ENCODE measurements at places on chromosomes 6 and 20.

DNA sequence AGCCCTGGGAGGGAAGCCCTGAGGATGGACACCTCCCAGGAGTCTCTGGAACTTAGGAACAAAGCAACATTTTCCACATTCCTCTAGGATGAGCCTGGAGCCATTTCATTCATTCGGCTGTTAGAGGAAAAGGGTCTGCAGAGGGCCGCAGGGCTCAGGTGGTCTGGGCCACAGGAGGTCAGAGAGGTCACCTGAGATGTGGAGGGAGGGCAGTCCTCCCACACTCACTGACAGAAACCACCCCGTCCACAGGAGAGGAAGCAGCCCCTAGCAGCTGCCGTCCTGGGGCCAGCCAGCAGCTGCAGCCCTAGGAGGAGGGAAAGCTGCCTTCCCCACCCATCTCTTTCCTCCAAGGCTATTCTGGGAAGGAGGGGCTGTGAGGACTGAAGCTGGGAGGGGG lies 207.0 kb downstream of the CDC5L start:
- DNase-seq: no peak

GRCh38 chr6:71602385-71603007 lies 283.9 kb upstream of the RIMS1 start:
- DNase-seq: no peak

DNA sequence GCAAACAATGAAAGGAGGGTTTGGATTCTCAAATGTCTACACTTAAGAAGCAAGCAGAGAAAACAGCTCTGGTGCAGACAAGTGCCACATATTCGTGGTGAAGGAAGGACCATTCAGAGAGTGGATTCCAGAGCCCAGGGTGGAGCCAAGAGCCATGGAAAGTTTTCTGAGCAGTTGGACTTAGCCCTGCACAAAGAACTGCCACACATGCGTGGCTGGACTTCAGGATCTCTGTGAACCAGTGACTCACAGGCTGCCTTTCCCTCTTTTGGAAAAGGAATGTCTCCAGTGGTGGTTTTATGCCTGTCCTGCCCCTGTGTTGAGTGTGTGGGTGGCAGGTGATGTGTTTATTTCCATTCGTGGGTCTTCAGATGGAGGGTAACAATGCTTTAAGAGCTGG lies 489.5 kb downstream of the CDH26 start:
- DNase-seq: no peak

GRCh38 chr6:150032598-150032997 lies 7.3 kb upstream of the RAET1L start:
- no peak for DNase-seq

- no peak for DNase-seq
These were observed 22.7 kb upstream of the HIVEP1 start for GRCh38 chr6:11989386-11989785.

DNA sequence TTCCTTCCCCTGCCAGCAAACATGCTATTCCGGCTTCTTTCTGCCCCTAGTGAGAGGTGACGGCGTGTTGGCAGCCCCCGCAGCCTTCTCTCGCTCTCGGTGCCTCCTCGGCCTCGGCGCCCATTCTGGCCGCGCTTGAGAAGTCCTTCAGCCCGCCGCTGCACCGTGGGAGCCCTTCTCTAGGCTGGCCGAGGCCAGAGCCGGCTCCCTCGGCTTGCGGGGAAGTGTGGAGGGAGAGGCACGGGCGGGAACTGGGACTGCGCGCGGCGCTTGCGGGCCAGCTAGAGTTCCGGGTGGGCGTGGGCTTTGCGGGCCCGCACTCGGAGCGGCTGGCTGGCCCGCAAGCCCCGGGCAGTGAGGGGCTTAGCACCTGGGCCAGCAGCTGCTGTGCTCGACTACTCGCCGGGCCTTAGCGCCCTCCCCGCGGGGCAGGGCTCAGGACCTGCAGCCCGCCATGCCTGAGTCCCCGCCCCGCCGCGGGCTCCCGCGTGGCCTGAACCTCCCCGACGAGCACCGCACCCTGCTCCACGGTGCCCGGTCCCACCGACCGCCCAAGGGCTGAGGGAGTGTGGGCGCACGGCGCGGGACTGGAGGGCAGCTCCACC lies 20.0 kb upstream of the PXDC1 start:
- DNase-seq: no peak

DNA sequence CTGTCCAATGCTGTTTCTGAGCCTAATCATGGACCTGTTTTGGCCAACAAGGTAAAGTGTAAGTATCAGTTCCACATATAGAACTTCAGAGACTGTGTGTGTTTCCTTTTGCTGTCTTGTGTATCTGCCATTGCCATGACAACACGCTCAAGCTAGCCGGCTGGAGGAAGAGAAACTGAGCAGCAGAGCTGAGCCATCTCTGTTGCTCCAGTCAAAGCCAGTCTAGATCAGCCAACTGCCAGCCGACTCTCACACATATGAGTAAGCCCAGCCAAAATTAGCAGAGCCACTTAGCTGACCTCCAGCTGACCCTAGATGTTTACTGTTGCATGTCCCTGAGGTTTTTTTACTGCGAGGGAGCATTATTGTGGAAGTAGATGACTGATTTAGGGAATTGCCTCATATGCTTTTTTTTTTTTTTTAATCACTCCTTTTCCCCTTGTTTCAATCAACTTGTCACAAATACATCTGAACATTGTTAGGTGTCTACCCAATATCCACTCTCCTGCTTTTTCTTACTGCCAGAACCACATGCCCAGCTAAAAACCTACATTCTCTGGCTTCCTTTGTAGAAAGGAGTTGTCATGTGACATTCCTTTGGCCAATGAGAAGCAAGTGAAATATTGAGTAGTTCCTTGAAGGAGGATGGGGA lies 304.3 kb upstream of the SUPT3H start:
- no peak for DNase-seq

DNA sequence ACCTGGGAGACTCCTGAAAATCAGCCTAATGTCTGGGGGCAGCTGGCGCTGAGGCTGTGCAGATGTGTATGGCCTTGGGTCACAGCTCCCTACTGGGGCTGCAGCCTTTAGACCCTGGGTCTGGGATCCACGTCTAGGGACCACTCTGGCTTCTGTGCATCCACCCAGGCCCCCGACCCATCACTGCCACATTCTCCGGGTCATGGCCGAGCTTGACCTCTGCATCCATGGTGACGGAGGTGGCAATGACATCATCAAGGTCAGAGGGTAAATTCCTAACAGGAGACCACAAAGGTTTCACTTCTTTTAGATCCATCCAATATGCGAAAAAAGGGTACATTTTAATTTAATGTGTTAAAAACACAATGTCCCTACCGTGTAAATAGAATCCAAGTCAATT lies 14.5 kb upstream of the PCMTD2 start:
- no peak for DNase-seq

DNA sequence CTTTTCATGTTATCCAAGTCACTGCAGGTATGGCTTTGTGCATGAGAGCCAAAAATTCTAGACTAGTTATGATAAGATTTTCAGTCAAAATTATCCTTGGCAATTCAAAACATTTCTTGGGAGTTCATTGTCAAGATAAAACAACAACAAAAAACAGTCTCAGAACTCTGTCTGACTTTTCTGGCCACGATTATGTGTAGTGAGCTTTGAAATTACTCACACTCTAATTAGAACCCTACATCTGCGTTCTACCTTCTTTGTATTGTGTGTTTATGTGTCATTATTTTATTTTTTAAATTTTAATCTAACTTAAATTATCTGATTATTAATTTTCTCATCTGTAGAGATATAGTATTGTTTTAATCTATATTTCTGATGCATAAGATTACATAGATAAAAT lies 459.2 kb downstream of the FRK start:
- DNase-seq: no peak

GRCh38 chr6:156395276-156395675 lies 381.9 kb upstream of the ARID1B start:
- no peak for DNase-seq

DNA sequence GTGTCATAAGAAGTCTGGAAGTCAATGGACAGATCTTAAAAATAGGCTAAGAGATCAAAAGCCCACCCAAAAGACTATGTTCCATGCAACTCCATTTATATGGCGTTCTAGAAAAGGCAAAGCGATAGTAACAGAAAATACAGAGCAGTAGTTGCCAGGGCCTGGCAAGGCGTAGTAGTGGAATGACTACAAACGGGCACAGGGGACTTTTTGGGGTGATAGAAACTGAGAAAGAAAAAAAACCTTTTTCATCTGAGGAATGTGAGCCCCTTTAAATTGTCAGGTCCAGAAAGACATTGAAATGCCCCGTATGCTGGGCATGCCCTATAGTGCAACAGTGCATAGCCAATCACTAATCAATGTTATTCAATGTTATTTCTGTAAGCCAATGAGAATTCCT lies 47.2 kb upstream of the FAM50B start:
- DNase-seq: no peak

All from right forelimb (tissue), 1 donor.